ENCODE measurements at places on chromosomes 3 and 15.

DNA sequence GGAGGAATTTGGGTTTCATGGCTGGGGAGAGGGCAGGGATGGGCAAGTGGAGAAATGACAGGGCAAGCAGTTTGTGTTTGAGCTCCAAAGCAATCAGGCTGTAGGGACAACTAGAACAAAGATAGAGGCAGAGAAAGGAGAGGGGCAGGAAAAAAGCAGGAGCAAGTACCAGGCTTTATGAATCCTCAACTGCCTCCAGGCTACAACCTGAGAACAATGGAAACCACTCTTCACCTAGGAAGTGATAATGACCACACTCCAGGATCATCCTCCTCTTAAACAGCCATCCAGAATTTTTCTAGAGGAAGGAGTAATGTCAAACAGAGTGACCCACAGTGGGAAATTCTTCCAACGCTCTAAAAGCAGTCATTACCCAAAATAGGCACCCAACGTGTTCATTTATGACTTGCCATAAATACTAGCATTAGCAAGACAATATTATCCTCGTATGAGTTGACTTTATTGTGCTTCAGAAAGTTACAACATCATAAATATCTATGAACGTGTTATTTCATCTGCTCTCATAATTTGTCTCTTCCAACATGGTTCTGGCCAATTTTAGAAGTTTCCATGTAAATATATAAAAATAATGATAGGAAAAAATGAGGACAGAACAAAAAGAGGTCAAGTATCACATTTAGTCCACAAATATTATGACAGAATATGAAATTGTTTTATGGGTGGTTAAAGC is 50.5 kb downstream of the TNFAIP8L3 start:
- DNase-seq = no peak

GRCh38 chr3:71304684-71305083 is 278.8 kb downstream of the FOXP1 start:
- DNase-seq = peak; percentile 78

GRCh38 chr3:7272203-7272602 is 411.3 kb downstream of the GRM7 start:
- DNase-seq = no peak

GRCh38 chr3:43537225-43537624 is 84.6 kb downstream of the ANO10 start:
- no peak for DNase-seq

- no peak for DNase-seq
Measured at GRCh38 chr15:90205050-90205848, 4.1 kb downstream of the SEMA4B start.

DNA sequence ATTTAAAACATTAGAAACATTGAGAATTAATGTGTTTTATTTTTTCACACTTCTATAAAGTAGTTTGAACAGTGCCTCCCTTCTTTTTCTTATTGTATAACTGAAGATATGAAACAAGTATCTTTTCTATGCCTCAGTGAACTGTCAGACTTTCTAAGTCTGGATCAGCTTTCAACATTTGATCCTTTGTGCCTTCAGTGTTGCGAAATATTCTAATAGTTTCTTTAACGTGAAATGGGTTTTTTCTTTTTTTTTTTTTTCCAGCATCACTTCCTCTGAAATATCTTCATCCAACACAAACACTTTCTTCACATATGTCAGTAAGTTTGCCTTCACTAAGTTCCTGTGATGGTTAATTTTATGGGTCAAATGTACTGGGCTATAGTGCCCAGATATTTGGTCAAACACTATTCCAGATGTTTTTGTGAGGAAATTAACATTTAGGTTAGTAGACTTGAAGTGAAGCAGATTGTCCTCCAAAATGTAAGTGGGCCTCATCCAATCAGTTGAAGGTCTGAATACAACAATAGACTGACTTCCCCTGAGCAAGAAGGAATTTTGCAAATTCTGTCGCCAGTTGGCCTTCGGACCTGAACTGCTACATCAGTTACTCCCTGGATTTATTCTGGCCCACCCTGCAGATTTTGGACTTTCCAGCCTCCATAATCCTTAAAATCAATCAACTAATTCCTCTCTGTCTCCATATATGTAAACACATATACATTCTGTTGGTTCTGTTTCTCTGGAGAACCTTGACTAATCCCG is 6.4 kb upstream of the CPOX start:
- DNase-seq = peak; percentile 46

DNA sequence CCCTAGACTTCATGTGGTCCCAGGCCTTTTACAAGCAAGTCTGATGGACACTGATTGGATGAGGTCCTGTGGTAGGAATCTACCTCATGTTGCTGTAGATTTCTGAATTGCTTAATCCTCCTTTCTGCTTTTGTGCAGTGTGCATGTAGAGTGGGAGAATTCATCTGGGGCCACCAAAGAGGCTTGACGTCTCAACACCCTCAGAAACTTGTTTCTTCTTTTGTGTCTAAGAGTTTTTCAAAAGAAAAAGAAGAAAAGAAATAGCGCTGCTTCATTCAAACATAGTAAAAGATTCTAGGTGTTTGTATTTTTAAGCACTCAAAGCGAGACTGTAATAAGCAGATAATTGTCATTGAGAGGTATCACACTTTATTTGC is 46.2 kb downstream of the NR1D2 start:
- no peak for DNase-seq

DNA sequence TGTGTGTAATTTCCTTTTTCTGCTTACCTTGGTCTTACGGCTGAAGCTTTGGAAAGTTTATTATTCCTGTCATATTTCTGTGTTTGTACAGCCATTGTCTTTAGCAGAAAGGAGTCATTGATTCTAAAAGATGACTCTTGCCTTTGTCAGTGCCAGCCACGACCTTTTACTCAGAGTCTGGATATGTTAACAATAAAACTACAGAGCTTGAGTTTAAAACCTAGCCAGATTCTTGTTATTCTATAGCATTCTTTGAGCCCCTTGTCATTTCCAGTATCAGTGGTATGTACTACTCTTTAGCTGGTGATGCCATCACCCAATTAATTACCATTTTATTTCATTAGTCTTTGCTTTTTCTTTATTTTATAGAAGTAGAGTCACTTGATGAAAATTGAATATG is 142.4 kb downstream of the TCF12 start:
- DNase-seq = peak; percentile 74

DNA sequence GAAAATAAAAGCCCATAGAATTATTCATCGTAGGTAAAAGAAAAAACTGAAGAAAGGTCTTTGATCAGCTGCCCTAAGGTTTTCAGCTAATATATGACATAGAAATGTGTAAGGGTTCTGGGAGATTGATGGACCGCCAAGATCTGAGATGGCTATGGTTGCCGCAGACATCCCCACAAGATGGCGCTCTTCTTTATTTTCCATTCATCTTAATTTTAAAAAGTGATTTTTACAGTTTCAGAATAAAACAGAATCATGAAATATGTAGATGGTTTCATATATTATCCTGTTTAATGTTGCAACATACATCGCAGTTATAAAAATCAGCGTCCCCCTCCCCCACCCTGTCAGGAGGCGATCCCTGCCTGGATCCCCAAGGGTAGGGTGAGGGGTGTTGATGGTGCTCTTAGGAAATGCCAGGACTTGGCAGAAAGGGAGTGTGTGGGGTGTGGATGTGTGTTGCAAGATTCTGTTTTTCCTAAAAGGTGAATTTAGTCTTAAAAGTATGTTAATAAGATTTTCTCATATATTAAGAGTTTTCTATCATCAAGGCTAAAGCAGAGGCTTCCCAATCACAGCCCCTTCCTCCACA is 68.8 kb downstream of the ANXA2 start:
- DNase-seq = peak; percentile 44

GRCh38 chr3:182568261-182568660 is 225.0 kb upstream of the ATP11B start:
- DNase-seq = no peak

- no peak for DNase-seq
Measured at GRCh38 chr3:171563298-171563697, 103.1 kb upstream of the TNIK start.

GRCh38 chr3:5188419-5189221 is 1.1 kb downstream of the EDEM1 start:
- peak; percentile 49 for DNase-seq

- no peak for DNase-seq
Measured at GRCh38 chr3:50454481-50455070, 48.9 kb downstream of the CACNA2D2 start.

DNA sequence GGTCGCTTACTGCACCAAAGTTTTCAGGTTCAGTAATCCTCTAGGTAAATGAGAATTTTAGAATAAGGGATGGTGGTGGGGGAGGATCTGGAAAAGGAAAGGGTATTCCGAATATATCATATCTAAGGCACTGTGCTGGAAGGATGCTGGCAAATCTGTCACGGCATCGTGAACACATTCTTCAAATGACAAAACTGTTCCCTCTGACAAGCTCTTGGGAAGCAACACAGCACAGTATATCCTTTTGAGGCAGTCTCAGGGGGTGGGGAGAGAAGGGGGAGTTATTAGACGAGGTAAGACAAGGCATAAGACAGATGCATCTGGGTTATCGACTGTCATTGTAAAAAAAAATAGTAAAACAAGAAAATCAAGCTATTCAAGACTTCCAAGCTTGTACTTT is 289.6 kb upstream of the LRRN1 start:
- no peak for DNase-seq

- DNase-seq = no peak
Measured at GRCh38 chr3:16207031-16207430, 32.6 kb downstream of the GALNT15 start.

- no peak for DNase-seq
Measured at GRCh38 chr3:105759442-105760078, 109.3 kb downstream of the CBLB start.

DNA sequence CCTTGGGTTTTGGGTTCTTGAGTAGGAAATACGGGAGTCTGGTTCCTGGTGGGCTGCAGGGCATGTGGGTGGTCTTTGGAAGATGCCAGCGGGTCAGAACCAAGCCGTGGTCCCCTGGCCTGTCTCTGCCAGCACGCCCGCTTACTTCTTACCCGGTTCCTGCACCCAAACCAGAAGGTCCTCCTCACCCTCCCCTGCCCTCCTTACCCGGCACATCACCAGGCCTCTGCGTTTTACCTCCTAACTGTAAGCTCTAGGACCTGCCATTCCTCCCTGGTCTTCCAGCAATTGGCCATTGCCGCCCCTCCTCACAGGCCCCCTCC is 184.0 kb downstream of the FEZF2 start:
- no peak for DNase-seq

DNA sequence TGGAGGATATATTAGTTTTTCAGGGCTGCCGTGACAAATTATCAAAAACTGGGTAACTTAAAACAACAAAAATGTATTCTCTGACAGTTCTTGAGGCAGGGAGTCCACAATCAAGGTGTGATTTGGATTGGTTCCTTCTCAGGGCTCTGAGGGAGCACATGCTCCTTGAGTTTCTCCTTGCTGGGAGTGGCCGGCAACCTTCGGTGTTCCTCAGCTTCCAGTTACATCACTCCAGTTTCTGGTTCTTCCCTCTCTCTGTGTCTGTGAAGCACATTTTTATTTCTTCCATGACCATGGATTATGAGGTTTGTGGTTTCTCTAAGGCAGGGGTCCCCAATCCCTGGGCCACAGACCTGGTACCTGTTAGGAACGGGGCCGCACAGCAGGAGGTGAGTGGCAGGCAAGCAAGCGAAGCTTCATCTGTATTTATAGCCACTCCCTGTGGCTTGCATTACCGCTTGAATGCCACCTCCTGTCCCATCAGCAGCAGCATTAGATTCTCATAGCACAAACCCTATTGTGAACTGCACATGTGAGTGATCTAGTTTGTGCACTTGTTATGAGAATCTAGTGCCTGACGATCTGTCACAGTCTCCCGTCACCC is 24.3 kb downstream of the LRRC28 start:
- DNase-seq = no peak

GRCh38 chr3:28050885-28051284 is 190.5 kb upstream of the CMC1 start:
- DNase-seq = peak; percentile 21

DNA sequence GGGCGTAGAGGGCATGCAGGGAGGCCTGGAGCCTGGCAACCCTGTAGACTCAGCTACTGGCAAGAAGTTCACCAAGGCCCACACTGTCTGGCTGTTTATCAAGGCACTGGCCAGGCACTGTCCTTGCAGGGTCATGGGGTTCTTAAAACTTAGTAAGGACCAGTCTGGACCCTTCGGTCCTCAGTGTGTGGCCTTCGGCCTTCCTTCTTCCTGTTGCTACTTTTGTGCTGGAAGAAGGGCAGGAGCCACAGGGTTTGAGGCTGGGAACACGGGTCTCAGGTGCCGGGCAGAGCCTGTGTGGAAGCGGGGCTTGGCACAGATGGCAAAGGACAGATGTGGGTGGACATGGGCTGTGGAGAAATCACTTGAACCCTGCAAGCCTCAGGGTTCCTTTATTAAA is 76.6 kb downstream of the SNRK start:
- DNase-seq = no peak

- DNase-seq = peak; percentile 32
Measured at GRCh38 chr3:111592936-111593335, 2.2 kb downstream of the ZBED2 start.

GRCh38 chr3:68504201-68504600 is 428.1 kb downstream of the TAFA4 start:
- no peak for DNase-seq

DNA sequence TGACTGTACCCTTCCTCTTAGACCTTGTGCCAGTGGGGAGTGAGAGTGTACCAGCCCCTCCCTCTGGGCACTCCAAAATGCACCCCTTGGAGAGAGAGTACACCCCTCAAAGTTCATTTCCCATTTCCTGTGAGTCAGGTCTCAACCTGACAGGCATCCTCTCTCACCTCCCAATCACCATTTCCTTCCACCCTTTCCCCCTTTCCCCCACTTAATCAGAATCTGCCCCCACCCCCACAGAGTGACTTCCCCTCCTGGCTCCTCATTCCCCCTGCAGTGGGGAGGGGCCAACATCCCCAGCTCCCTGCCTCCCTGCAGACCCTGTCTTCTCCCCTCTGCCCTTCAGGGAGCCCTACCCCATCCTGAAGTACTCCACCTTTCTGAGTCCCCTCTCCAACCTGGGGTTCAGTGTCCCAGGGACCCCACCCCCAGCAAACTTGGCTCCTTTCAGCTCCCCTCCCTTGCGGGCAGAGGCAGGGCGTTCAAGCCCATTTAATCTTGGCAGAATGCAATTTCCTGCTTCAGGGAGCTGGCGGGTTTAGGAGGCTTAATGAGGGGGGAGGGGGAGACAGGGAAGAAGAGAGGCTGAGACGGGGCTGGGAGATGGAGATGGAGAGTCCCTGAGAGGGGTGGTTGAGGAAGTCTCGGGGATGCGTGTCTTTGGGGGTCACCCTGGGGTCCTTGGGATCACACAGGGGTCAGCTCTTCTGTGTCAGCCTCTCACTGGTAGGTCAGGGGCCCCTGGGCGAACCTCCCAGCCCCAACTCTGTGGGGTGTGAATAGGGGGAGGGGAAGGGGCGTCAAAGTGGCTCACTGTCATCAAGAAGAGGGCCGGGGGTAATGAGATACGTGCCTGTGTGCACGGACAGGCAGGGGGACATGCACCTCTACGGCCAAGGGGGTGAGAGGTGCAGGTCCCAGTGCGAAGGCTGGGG is 16.6 kb upstream of the SEMA3F start:
- no peak for DNase-seq

DNA sequence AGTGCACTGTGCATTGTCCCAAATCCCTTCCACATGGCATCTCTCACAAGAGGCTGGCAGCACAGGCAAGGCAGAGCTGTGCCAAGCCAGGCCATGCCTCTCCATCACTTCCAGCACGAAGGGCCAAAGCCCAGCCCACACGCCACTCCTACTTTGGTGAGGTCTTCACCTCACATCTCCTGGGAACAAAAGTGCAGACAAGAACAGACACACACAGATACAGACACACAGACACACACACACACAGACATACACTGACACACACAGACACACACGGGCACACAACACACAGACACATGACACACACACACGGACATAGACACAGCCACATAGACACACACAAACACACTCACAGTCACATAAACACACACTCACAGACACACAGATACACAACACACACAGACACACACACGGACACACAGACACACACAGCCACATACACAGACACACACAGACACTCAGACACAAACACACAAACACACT is 233.3 kb downstream of the UACA start:
- DNase-seq = no peak

Measured in iris pigment epithelial cell (primary cell).